ENCODE measurements at places on chromosomes 5 and 9.

- DNase-seq: no peak
These were observed 245.2 kb downstream of the EFNA5 start for GRCh38 chr5:107425541-107426031.

GRCh38 chr9:116156621-116157314 is 3.2 kb downstream of the PAPPA start:
- peak; percentile 47 for DNase-seq

- DNase-seq: no peak
These were observed 386.0 kb upstream of the GRIN3A start for GRCh38 chr9:102124465-102124864.

- no peak for DNase-seq
These were observed 116.5 kb downstream of the PIK3R1 start for GRCh38 chr5:68332080-68332451.

GRCh38 chr9:73151653-73152542 is at the start of gene ANXA1:
Gene ANXA1 (plus strand): TSS chr9:73151865. CDS start chr9:73158536, 6,671 bp downstream.
- DNase-seq: no peak

GRCh38 chr5:163874431-163874830 is 369.0 kb downstream of the MAT2B start:
- no peak for DNase-seq

DNA sequence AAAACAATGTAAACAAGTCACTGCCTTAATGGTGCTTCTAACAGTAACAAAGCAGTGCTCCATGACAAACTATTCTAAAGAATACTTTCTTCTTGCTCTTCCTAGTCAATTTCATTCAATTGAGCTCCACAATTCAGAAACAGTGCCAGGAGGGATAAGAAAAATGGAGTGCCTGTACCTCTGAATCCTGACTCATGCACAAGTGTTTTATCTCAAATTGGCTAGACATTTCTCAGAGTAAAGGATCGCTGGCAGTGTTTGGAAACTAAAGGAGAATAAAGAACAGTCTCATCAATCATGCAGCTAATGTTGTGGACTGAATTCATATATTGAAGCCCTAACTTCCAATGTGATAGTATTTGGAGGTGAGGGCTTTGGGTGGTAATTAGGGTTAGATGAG is 27.6 kb downstream of the SLC25A51 start:
- no peak for DNase-seq

- DNase-seq: no peak
These were observed 41.0 kb upstream of the SEMA4D start for GRCh38 chr9:89538871-89539270.

- DNase-seq: no peak
These were observed 27.1 kb upstream of the PRR16 start for GRCh38 chr5:120436996-120437395.

GRCh38 chr9:99000476-99001395 is 57.0 kb downstream of the COL15A1 start:
- DNase-seq: peak; percentile 28

GRCh38 chr5:126385524-126386502 is 37.4 kb upstream of the GRAMD2B start:
- no peak for DNase-seq

- no peak for DNase-seq
These were observed 152.2 kb downstream of the TMEM161B start for GRCh38 chr5:88116396-88116795.

GRCh38 chr5:159682623-159683022 is 233.7 kb upstream of the ADRA1B start:
- no peak for DNase-seq

GRCh38 chr5:100840370-100840769 is 62.7 kb downstream of the ST8SIA4 start:
- DNase-seq: no peak

DNA sequence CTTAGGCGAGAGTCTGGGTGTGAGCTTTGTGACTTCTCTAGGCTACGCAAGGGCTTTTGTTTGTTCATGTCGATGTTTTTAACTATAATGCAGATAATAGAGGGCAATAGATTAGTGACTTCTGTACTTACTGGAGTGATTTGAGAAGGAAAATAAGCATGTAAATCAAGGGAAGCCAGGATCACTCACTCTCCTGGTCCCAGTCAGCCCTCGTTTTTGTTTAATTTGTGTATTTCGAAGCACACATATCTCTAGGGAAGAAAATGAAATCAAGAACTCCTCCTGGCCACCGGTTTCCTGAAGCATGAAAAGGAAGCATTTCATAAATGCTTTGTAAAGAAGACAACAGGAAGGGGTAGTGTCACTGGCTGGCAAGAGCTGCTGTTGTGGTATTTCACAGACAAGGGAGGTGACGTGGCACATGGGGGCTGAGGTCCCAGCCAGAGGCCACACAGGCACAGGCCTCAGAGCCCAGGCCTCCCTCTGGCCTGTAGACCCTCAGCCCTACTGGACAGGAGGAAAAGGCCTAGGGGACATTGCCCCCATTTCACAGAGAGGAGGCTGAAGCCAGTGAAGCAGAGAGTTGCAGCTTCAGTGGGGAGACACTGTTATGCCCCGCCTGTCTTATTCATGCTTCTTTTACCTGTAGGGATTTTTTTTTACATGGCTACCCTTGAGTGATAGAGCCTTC is 34.1 kb downstream of the IRF1 start:
- DNase-seq: peak; percentile 31

Data from NCI-H526 (cell line).